ENCODE measurements at places on chromosomes 7 and 10.

GRCh38 chr7:36884910-36885309 lies 160.6 kb upstream of the AOAH start:
- no peak for DNase-seq

DNA sequence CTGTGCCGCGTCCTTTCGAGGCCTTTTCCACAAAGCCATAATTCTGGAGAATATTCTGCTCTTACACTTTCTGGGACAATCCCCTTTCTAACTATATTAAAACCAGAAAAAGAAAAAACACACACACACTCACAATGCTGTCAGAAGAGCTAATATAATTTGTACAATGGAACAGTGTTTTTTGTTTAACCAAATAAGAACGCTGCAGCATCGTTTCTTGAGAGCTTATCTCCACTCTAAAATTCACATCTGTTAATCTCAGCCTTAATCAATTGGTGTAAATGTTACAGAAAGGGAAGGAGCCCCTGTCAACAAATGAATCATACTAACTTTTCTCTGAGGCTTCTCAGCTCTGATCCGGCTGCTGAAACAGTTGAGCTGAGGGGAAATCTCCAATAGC lies 123.9 kb downstream of the GALNT11 start:
- no peak for DNase-seq

DNA sequence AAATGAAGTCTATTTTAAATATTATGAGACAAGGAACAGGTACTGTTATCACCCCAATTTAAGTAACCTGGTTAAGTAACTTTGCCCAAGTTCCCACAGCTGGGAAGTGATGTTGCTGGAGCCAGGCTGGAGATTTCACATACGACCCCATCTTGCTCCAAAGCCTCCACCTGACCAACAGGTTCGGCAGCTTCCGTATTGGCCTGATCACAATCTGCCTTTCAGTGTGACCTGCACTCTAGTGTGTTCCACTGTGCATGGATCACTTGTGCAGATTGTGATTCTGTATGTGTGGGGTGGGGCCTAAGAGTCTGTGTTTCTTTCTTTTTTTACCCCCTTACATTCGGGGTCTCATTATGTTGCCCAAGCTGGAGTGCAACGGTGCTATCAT lies 66.1 kb downstream of the PRTFDC1 start:
- DNase-seq, result no peak

DNA sequence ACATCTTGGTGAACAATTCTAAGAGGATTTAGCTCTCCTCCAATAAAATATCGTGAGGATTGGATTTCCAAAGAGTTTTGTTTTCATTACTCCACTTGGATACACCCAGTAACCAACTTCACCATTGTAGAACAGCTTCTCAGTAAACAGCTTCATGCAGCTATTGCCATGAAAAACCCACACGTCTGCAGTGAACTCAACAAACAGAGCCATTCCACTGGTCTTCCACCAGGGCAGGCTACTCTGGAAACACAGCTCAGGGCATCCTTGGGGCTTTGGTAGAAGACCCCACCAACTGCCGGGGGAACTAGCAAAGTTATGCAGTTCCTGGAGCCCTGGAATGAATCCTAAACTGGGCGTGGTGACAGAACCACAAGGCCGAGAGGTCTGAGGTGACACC lies 77.4 kb downstream of the CALN1 start:
- no peak for DNase-seq

DNA sequence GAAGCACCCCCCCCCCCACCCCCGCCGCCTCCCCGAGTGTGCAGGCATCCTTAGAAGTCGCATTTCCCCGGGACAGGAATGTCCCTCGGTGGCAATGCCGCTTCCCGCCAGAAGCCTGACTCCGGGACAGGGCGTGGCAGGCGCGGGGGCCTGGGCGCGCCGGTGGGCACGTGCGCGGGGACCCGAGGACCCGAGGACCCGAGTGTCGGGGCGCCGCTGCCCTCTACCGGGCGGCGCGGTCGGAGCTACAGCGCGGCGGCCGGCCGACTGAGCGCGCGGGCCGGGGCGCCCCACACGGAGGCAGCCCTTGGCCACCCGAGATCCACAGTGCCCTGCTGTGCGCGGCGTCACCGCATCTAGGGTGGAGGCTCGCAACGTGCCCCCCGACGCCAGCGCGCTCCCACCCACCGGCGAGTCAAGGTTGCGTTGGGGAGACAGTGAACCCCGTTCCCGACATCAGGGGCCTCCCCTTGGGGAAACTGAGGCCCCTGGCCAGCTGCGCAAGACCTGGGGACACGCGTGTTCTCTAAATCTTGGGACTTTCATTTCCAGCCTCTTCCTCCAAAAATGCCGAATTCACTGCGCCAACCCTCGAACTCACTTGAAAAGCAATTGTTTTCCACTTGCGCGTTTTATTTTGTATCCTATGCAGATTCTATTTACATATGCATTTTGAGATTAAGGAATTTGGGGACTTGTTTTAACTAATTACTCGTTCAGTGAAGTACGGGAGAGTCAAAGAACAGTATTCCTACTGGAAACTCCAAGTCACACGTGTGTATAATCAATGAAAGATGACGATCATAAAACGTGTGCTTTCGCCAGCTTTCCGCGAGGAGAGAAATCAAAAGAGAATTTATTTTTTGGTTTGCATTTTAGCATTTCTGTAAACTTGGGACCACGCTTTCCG lies 3.1 kb upstream of the CUX1 start:
- DNase-seq, result peak; percentile 52
